ENCODE measurements at places on chromosomes 11 and 22.

DNA sequence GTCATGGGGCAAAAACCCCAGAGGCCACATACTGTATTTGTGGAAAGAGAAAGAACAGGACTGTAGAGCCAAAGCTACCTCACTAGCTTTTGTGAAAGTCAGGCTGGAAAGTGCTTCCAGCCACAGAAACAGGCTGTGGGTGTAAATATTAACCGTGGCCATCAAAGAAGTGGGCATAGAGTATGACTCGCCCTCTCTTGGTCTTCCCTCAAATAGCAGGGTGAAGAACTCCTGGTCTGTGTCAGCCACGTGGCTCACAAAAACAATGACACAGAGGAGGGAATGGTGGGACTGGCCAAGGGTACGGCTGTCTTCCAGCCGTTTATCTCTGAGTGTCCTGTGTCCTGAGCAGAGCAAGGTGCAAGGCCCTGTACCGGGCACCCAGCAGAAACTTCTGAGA is 37.6 kb upstream of the UBASH3B start:
- no peak for DNase-seq

DNA sequence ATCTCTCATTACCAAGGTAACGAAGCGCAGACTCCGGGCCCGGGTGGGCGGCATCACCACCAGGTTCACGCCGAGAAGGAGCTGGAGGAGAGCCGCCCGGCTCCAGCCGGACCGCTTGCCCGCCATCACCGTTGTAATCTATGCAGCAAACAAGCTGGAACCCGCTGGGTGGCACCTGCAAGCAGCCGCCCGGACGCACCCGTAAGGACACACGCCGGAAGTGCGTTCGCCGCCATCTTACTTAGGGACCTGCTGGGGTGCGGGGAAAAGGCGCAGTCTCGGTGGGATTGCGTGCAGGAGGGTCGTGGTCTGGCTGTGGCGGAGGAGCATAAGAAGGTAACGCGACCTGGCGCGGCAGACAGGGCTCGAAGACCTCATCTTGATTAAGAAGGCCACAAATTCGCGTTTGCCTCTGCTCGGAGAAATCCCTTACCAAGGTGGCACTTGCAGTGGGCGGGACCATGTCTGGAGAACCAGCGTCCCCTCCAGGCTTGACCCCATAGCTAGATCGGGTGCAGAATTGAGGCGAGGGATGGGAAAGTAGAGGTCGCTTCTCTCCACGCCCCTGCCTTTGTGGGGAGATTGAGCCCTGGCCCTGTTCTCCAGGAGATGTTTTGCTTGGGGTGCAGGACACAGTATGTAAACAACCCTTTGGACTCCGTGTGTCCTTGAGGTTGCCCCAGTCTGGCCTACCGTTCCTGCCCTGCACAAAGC is at the start of gene ACP2:
TSS of gene ACP2 (minus strand) at position 151 of the 714 bp plus-strand sequence. CDS start at position 126, 25 bp downstream.
- DNase-seq = peak; percentile 67

GRCh38 chr11:134372961-134373360 is 39.1 kb downstream of the B3GAT1 start:
- peak; percentile 66 for DNase-seq

DNA sequence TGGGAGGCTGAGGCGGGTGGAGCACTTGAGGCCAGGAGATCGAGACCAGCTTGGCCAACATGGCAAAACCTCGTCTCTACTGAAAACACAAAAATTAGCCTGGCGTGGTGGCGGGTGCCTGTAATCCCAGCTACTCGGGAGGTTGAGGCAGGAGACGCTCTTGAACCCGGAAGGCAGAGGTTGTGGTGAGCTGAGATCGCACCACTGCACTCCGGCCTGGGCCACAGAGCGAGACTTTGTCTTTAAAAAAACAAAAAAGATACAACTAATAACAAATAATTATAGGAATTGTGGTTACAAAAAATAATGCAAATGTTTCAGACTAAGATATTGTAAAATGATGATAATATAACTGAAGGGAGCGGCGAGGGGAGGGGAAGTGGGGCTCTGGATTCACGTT is 90.3 kb upstream of the RTL6 start:
- DNase-seq = no peak

DNA sequence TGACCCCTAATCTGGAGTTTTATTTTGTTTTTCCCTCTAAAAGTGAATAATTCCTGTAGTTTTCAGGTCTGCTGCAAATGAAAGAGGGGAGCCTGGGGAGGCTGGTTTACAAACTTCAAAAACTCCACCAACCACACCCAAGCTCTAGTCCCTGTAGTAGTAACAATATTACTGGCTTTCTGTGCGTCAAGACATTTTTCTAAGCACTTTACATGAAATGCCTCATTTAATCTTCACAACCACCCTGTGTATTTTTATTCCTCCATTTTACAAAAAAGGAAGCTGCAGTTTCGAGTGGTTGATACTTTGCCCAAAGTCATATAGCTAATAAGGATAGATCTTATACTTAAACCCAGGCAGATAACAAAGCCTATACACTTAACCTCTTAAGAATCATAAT is 23.5 kb downstream of the CTNND1 start:
- DNase-seq = no peak

- DNase-seq = no peak
These were observed 26.2 kb downstream of the TMEM135 start for GRCh38 chr11:87063982-87064381.

Data from SHP77 treated with DMSO at 0.1 percent for 48 hours (cell line).